ENCODE measurements at places on chromosomes 7 and 10. TPM values are rescaled to one million over a fixed set of nuclear protein-coding genes. Genes with fewer than 3 reads are reported as not detected.

Gene AFAP1L2
- 5.7 TPM for total RNA-seq

Gene OPALIN
- total RNA-seq: not detected

GRCh38 chr10:77504196-77504872, 133.3 kb downstream of the KCNMA1 start:
- no peaks in the 10 kb centered on the region for H3K36me3 ChIP-seq
- no peak overlapping the region for H3K4me3 ChIP-seq
- peaks cover 57% of the 10 kb centered on the region for H3K4me1 ChIP-seq
- no peaks in the 10 kb centered on the region for H3K27me3 ChIP-seq
- DNase-seq: no peak

DNA sequence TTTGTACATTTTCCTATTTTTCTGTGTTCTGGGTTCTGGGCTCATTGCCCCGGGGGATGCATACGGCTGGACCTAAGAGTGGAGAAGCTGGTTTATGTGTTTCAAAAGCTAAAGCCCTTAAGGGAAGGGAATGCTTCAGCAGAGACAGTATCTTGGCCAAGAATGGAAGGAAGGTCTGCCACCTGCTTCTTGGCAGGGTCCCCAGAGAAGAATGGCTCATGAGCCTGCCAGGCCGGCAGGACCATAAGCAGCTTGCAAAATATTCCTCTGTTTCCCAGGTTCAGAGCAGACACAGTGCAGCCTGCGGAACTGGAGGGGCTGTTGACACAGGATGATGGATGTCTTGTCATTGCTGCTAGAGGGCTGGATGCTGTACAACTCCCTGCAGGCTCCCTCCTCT, 7.8 kb upstream of the ABHD11 start:
- H3K4me3 ChIP-seq: no peak overlapping the region
- no peaks in the 10 kb centered on the region for H3K36me3 ChIP-seq
- peaks cover 23% of the 10 kb centered on the region for H3K27me3 ChIP-seq
- H3K27ac ChIP-seq: peak overlapping the region; percentile 87
- no peak for DNase-seq
- H3K4me1 ChIP-seq: peaks cover 46% of the 10 kb centered on the region

Gene SRGN
- not detected for total RNA-seq

Gene FRAT2
- 9.2 TPM for total RNA-seq

Gene ADARB2
- 0.32 TPM for total RNA-seq

GRCh38 chr10:71255808-71256660, 43.7 kb downstream of the UNC5B start:
- H3K4me3 ChIP-seq: no peak overlapping the region
- no peaks in the 10 kb centered on the region for H3K27me3 ChIP-seq

- H3K27ac ChIP-seq: no peak overlapping the region
- H3K27me3 ChIP-seq: no peaks in the 10 kb centered on the region
- no peak for DNase-seq
- no peak overlapping the region for H3K4me3 ChIP-seq
These were observed 30.1 kb upstream of the POT1 start for GRCh38 chr7:124959676-124960075.

- no peak overlapping the region for H3K27ac ChIP-seq
- peak overlapping the region; percentile 71 for H3K4me3 ChIP-seq
These were observed 270.7 kb downstream of the RPS24 start for GRCh38 chr10:78304091-78305045.

DNA sequence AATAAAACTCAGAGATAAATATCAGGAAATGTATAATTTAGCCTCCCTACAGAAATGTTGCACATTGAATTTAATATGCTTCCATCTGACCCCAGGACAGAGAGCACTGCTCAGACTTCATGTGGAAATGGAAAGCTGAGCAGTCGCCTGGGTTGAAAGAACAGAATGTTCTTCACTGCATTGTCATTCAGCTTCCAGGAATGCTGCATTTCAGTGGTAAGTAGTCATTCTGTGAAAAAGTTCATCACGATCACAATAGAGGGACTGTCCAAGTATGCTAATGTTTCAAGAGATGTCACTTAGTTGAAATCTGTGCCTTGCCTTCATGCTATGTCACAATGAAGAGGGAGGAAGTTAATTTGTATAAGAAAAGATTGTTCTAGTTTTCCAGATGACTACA, 147.3 kb downstream of the NRCAM start:
- H3K27me3 ChIP-seq: no peaks in the 10 kb centered on the region
- H3K4me3 ChIP-seq: no peak overlapping the region
- H3K27ac ChIP-seq: no peak overlapping the region
- H3K36me3 ChIP-seq: no peaks in the 10 kb centered on the region
- DNase-seq: no peak
- H3K4me1 ChIP-seq: no peaks in the 10 kb centered on the region

DNA sequence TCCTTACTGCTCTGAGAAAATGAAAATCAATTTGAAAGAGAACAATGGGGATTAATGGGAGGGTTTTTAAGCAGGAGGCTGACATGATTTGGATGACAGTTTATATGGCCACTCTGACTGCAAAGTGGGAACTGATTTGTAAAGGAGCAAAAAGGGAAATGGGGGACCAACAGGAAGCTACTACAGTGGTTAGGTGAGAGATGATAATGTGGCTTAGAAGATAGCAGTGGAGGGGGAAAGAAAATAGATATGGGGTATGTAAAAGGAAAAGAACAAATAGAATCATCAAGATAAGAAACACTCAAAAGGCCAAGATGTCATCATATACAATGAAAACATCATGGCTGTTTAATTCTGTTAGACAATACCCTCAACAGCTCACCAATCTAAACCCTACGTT, 177.5 kb downstream of the ANK3 start:
- H3K4me3 ChIP-seq: no peak overlapping the region
- H3K27me3 ChIP-seq: no peaks in the 10 kb centered on the region
- DNase-seq: no peak
- H3K4me1 ChIP-seq: peaks cover 8% of the 10 kb centered on the region

- no peaks in the 10 kb centered on the region for H3K27me3 ChIP-seq
- H3K4me3 ChIP-seq: no peak overlapping the region
- no peak for DNase-seq
- H3K27ac ChIP-seq: no peak overlapping the region
These were observed 409.0 kb upstream of the MGMT start for GRCh38 chr10:129057856-129058663.

GRCh38 chr7:55887821-55888247, 578 bp downstream of the ZNF713 start:
- H3K4me3 ChIP-seq: peak overlapping the region; percentile 79
- H3K4me1 ChIP-seq: peaks cover 6% of the 10 kb centered on the region
- peaks cover 1% of the 10 kb centered on the region for H3K36me3 ChIP-seq
- peaks cover 6% of the 10 kb centered on the region for H3K27me3 ChIP-seq

- H3K4me1 ChIP-seq: peaks cover 2% of the 10 kb centered on the region
- peaks cover 42% of the 10 kb centered on the region for H3K27me3 ChIP-seq
- H3K27ac ChIP-seq: no peak overlapping the region
- DNase-seq: no peak
- H3K4me3 ChIP-seq: no peak overlapping the region
- no peaks in the 10 kb centered on the region for H3K36me3 ChIP-seq
These were observed 60.5 kb downstream of the PPP1R17 start for GRCh38 chr7:31747553-31747952.

GRCh38 chr7:107696330-107696946, 35.8 kb downstream of the SLC26A4 start:
- H3K4me1 ChIP-seq: peaks cover 2% of the 10 kb centered on the region
- no peak overlapping the region for H3K4me3 ChIP-seq

Gene NME8
- total RNA-seq: 0.86 TPM

GRCh38 chr7:14934839-14935238, 32.3 kb upstream of the DGKB start:
- peaks cover 11% of the 10 kb centered on the region for H3K27me3 ChIP-seq
- H3K4me3 ChIP-seq: no peak overlapping the region
- no peaks in the 10 kb centered on the region for H3K36me3 ChIP-seq

DNA sequence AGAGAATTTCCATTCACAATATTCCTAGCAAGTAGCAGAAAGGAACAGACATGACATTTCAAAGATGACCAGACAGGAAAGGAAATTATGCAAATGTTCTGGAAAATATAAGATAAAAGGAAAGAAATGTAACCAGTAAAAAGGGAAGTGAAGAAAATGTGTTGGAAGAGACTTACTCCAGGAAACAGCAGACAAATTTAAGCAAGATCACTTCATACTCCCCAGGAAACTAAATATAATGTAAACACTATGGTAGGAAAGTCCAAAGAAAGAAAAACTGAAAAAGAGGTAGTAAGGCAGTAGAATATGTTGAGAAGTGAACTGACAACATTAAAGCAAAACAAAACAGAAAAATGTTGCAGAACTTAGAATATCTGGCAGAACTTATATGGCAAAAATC, 6.4 kb upstream of the ST8SIA6 start:
- H3K36me3 ChIP-seq: no peaks in the 10 kb centered on the region
- no peak overlapping the region for H3K27ac ChIP-seq
- peaks cover 36% of the 10 kb centered on the region for H3K27me3 ChIP-seq

Gene HOGA1
- 0.50 TPM for total RNA-seq

DNA sequence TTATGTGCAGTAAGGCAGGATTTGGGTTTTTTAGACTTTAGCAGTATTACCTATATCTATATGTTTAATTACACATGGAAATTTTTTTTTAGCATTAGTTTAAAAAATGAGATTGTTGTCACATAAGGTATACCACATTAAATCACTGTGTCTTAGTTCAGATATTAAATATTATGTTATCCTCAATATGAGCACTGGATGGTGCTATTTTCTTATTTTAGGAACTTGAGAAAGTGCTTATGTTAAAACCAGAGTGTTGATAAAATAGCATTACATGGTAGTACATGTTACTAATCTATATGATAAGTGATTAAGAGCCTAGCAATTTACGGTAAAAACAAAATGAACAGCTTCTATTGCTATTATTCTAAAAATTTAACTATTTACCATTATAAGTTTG, 28.8 kb downstream of the MIOS start:
- no peaks in the 10 kb centered on the region for H3K27me3 ChIP-seq
- H3K4me1 ChIP-seq: no peaks in the 10 kb centered on the region
- peak overlapping the region; percentile 58 for H3K27ac ChIP-seq
- peaks cover 30% of the 10 kb centered on the region for H3K36me3 ChIP-seq
- DNase-seq: no peak

Gene CRYGN
- 9.4 TPM for total RNA-seq

Gene NHLRC2
- total RNA-seq: 39.9 TPM

GRCh38 chr10:42654419-42654818, 16.0 kb upstream of the ZNF33B start:
- H3K27me3 ChIP-seq: no peaks in the 10 kb centered on the region
- H3K4me1 ChIP-seq: no peaks in the 10 kb centered on the region
- no peak for DNase-seq
- H3K36me3 ChIP-seq: no peaks in the 10 kb centered on the region
- H3K27ac ChIP-seq: no peak overlapping the region
- no peak overlapping the region for H3K4me3 ChIP-seq

Gene STEAP1B
- total RNA-seq: 0.58 TPM

GRCh38 chr7:34544621-34545020, 113.4 kb upstream of the NPSR1 start:
- no peak overlapping the region for H3K4me3 ChIP-seq
- no peak overlapping the region for H3K27ac ChIP-seq
- peaks cover 3% of the 10 kb centered on the region for H3K36me3 ChIP-seq

GRCh38 chr7:30740417-30741181, 11.3 kb upstream of the INMT start:
- H3K4me1 ChIP-seq: peaks cover 5% of the 10 kb centered on the region
- peaks cover 20% of the 10 kb centered on the region for H3K27me3 ChIP-seq
- DNase-seq: peak; percentile 61

Gene BAMBI
- 219 TPM for total RNA-seq

Gene HABP2
- not detected for total RNA-seq
